ENCODE measurements at places on chromosomes 12 and 14.

DNA sequence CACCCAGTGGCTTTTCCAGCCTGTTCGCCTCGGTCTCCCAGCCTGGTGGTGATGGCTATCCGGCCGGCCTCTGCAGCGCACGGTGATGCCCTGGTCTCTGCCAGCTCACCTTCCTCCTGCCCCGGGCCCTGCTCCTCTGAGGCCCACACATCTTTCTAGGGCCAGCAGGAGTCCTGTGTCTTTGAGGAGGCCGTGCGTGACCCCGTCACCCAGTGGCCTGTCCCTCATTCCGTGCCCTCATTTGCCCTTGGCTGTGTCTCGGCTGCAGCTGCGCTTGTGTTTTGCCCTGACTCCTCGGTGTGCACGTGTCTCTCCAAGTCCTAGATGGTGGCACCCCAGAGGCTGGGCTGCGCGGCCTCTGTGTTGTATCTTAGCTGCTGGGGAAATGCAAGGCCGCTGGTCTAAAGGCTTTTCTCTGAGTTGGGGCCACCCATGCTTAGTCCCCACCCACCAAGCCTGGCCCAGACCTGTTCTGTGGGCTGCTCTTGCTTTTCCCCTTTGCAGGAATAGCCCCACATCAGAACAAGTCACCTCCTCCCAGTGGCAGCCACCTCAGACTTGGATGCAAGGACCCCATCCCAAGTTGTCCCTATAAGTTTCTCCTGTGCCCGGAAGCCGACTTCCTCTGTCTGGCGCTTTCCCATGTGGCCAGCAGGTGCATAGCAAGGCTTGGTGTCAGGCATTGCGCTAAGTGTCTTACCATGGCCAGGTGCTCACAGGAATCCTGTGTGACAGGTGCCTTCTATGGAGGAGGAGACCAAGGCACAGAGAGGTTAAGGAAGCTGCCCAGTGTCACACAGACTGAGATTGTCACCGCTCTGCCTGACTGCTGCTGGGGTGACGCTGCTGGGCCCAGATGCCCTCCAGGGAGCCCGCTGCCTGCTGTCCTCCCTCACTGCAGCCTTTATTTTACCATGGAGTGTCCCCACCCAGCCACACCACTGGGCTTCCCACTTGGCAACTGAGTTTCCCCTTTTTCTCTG is 64.5 kb downstream of the TSPAN9 start:
- DNase-seq: no peak

- no peak for DNase-seq
These were observed 4.6 kb upstream of the OTUB2 start for GRCh38 chr14:94021416-94022157.

- no peak for DNase-seq
These were observed 68.2 kb downstream of the PLEKHG7 start for GRCh38 chr12:92771001-92771400.

DNA sequence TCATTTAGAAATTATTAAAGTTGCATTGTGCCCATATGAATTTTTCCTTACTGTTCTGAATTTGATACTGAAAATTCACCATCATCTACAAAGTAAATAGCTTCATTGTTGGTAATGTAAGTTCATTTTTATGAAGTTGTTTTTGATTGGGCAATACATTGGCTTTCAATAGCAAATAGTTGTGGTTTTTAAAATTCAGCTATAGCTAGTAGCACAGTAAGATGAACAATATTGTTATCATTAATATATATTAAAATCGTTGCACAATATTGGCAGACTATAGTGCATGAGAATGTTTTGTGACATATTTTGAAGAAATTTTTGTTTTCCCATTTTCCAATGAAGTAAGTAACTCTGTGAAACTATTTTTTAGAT is 575.0 kb downstream of the PRKD1 start:
- DNase-seq: peak; percentile 16

DNA sequence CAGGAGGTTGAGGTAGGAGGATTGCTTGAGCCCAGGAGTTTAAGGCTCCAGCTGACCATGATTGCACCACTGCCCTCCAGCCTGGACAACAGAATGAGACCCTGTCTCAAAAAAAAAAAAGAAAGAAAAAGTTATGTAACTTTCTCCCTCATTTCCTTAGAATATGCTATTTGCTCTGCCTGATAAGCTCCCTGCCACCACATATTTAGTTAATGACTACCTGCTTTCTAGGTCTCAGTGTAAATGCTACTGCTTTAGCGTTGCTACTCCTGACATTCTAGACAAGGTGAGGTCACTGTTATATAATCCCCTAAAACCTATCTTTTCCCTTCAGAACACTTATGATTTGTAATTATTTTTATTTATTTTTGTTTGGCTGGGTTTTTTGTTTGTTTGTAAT is 86.3 kb upstream of the AMN1 start:
- no peak for DNase-seq

DNA sequence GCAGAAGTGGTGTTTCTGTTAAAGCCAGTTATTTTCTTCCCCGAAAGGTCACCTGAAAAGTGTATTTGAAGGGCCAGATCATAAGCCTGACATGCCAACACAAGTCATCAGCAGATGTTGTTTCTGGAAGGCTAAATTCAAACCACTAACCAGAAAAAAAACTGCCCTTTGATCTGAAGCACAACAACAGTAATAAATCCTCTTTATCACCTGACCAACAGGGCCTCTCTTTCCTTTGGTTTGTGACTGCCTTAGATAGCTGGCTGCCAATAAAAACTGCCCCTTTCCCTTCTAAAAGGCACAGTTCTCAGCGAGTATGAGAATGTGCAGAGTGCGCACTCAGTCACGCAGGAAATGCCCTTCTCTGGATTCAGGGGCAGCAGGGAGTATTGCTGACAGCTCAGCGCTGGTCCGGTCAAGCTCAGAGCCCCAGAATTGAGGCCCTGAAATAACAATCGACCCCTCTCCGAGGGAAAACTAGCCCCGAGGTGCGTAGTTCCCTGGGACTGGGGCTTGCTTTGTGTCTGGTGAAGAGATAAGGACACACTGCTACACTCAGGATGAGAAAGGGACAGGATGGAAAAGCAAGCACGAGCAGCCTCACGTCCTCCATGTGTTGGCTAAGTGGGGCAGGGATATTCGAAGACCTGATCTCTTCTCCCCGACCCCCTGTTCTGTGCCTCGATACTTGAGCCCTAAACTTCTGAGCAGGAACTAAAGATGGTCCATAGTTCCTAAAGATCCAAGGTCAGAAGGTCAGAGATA is 184.2 kb upstream of the GZMB start:
- DNase-seq: no peak

DNA sequence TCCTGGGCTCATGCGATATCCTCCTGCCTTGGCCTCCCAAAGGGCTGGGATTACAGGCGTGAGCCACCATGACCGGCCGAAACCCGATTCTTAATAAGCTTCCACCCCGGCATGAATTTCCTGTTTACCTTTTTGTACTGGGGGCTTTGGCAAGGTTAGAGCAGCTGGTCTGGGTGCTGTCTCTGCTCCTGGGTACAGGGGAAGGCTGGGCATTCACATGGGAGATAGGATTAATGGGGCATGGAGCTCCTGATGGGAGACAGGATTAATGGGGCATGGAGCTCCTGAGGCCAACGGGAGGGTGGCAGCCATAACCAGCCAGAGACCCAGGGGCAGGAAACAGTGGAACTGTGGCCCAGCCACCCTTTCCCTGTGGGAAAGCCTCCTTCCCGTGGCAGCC is 69.5 kb upstream of the DICER1 start:
- DNase-seq: no peak

DNA sequence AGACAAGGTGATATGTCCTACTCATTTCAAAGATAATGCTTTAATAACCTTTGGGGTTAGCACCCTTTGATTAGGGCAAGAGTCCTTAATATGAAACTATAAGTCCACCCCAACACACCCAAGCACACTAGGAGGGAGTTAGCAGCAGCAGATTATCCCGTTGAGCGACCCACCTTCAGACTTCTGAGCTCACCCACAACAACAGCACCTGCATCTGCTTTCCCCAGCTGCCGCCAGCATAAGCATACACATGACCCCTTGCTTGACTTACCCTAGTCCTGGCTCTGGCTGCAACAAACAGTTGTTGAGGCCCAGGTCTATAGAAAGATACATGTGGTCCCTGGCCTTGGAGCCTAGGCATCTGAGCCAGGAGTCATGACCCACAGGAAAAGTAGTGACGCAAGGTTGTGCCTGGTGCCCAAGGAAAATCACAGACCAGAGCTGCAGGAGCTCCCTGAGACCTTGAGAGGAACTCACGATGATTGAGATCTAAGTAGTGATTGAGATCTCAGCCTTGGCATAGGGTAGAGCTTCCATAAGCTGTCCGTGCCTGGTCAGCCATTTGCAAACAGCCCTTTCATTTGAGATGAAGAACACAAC is 19.0 kb downstream of the ZDHHC22 start:
- no peak for DNase-seq

GRCh38 chr12:120121766-120122293 is 5.3 kb upstream of the RAB35 start:
- DNase-seq: no peak

GRCh38 chr14:102508410-102508773 is 1.2 kb downstream of the ANKRD9 start:
- DNase-seq: no peak

- no peak for DNase-seq
These were observed 375.5 kb downstream of the ALG10 start for GRCh38 chr12:34397591-34398365.

DNA sequence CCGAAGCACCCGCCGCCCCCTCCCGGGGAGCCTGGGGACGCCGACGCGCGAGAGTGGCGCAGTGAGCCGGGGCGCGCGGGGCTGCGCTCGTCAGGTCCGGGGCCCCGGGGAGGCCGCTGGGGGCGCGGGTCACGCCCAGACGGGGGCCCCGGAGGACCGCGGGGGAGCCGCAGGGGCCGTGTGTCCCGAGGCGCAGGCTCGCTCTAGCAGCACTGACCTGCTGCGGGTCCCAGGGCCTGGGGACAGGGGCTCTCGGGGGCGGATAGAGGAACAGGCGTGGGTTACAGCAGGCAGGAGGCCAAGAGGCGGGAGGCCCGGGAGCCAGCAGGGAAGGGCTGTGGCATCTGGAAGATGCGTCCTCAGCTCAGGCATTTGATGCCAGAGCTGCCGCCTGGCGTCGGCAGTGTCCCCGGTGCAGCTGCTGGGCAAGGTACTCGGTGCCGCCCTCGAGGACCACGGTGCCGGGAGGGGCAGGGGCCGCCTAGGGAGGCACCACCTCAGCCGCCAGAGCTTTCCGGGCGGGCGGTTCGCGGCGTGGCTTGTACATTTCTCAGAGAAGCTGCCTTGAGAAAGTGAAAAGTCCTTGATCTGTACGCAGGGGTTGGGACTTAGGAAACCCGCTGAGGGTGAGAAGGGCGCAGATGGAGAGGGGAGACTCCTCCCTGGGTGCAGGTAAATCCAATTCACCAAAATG is 1.2 kb downstream of the WNT5B start:
- no peak for DNase-seq

- DNase-seq: no peak
These were observed 83.5 kb upstream of the COCH start for GRCh38 chr14:30790827-30791226.

DNA sequence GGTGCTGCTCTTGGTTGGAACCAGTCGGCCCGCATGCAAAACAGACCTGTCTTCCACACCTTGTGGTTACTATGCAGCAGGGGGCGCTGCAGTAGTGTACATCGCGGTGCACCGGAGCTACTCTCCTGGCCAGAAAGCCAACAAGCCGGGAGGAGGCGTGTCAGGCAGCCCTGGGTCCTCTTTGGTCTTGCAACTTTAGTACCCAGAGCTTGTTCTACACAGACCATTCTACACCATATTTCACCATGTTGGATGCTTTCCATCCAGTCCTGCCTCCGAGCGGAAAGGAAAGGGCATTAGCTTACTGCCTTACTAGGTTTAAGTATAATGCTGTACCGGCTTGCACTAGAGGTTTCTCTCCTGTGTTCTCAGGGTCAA is 927 bp upstream of the TMTC2 start:
- peak; percentile 82 for DNase-seq

- DNase-seq: no peak
These were observed 175.3 kb downstream of the ETV6 start for GRCh38 chr12:11824736-11825135.

DNA sequence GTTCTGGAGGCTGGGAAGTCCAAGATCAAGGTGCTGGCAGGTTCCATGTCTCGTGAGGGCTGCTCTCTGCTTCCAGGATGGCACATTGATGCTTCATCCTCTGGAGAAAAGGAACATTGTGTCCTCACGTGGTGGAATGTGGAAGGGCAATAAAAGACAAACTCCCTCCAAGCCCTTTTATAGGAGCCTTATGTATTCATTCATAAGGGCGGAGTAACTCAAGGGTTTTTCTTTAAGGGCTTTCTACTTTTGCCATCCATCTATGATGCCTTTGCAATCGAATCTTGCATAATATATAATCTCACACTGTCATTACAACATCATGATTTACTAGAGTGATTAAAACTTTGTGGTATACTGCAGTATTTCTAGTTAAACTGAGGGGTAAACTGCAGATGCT is 132.7 kb upstream of the DDHD1 start:
- DNase-seq: no peak

DNA sequence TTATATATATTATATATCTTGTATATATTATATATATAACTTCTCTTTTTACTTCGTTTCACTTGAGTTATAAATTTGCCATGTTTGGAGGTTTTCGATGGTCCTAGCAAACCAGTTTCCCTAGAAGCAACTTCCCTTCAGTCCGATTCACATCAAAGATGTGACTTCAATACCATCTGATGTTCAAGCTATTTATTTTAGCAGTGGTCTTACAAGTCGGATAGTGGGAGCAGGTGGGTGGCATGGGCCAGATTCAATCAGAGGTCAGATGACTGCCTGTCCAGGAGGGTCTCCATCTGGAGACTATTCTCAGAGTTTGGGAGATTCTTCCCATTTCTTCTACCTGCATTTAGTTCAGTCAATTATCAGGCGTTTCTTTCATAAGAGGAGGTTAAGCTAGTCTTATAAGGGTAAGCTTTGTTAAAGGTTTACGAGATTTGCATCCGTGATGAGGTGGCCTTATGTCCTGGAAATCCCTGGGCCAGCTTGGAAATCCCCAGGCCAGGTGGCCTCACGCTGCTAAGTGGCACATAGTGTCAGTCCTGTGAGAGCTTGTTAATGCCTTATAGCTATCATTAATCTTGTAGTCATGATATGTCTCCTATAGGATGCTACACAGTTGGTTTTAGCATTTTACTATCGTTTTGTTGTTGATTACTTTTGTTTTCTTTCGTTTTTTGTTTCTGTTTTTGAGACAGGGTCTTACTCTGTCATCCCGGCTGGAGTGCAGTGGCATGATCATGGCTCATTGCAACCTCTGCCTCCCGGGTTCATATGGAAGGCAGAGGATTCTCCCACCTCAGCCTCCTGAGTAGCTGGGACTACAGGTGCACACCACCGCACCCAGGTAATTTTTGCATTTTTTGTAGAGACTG is 145.8 kb downstream of the BICD1 start:
- DNase-seq: no peak

- DNase-seq: no peak
These were observed 90.4 kb upstream of the CCDC91 start for GRCh38 chr12:28099871-28100270.

DNA sequence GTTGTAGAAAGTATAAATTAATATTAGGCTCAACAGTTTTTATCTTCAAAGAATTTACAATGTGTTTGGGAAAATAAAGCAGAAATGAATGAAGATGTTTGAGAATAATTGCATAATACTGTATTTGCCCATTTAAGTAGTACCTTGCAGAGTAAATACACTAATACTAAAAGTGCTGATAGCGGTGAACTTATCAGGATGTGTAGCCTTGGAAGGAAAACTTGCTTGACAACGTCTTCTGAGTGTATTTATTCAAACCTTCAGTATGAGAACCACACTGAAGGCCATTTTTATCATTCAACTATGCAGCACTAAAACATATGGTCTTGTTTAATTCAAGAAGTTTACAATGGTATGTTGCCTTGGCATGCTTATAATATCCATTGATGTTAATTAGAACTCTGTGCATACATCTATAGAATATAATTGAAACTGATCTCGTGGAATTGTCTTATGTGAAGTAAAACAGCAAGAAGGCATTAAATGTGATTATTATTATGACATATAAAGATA is 41.3 kb downstream of the MSRB3 start:
- DNase-seq: no peak

Measured in fibroblast of skin of left quadriceps (primary cell).